ENCODE measurements at places on chromosomes 6 and 20. TPM values are rescaled to one million over a fixed set of nuclear protein-coding genes. Genes with fewer than 3 reads are reported as not detected.

Gene PXDC1
- total RNA-seq: 96.6 TPM

Gene NINL
- 15.7 TPM for total RNA-seq

Gene SLC26A8
- not detected for total RNA-seq

Gene PACSIN1
- not detected for total RNA-seq

Gene CALHM6
- total RNA-seq: 0.33 TPM

Gene TRAPPC3L
- total RNA-seq: 0.33 TPM

Gene AGPAT4
- 11.0 TPM for total RNA-seq

Gene TMEM217
- 19.7 TPM for total RNA-seq

Gene ANKRD66
- not detected for total RNA-seq

Gene CRISP2
- total RNA-seq: not detected

Gene MYCT1
- 181 TPM for total RNA-seq

Gene TINAG
- total RNA-seq: not detected

Gene ENPP4
- total RNA-seq: 8.0 TPM

Gene PTGIS
- total RNA-seq: 5.9 TPM

Gene LY86
- not detected for total RNA-seq

Gene CRIP3
- total RNA-seq: not detected

Gene ANGPT4
- total RNA-seq: not detected

Gene ZNF391
- total RNA-seq: 1.6 TPM

Gene PPP1R3G
- 0.38 TPM for total RNA-seq

Gene OPRM1
- total RNA-seq: not detected

Gene PPP1R14C
- total RNA-seq: not detected

Gene USP49
- 3.2 TPM for total RNA-seq

Gene EFCAB8
- total RNA-seq: under 0.01 TPM

Gene SLPI
- not detected for total RNA-seq

Gene MYBL2
- 24.5 TPM for total RNA-seq

Gene SLC17A4
- not detected for total RNA-seq

Gene TMEM244
- not detected for total RNA-seq

Gene NKAPL
- 0.57 TPM for total RNA-seq

Gene C20orf144
- total RNA-seq: 0.10 TPM

Gene OLIG3
- total RNA-seq: not detected

Gene TREML2
- total RNA-seq: not detected

Gene ZBTB12
- total RNA-seq: 1.5 TPM

Gene FGD2
- not detected for total RNA-seq

Gene C20orf202
- 0.33 TPM for total RNA-seq

Gene CDKN1A
- 196 TPM for total RNA-seq

Gene MATN4
- not detected for total RNA-seq

Gene C6orf132
- total RNA-seq: 0.65 TPM

Gene TAAR1
- not detected for total RNA-seq

Gene VGLL2
- not detected for total RNA-seq

Gene GSTA3
- total RNA-seq: not detected

Gene PLN
- not detected for total RNA-seq

Gene ID4
- total RNA-seq: not detected

Gene CSNK2B
- total RNA-seq: 205 TPM

Gene RIPPLY2
- total RNA-seq: not detected

Gene SPDEF
- total RNA-seq: not detected

Gene PNPLA1
- total RNA-seq: not detected

All from vein endothelial cell (primary cell).